Retina (tissue), 1 donor: ENCODE measurements at places on chromosomes 7 and 10.
A peak's percentile ranks its signal among the peaks of the same experiment; 100 is the strongest.

GRCh38 chr10:117175215-117175900, 21.9 kb upstream of the KCNK18 start:
- DNase-seq = peak; percentile 79

- no peak for DNase-seq
These were observed 228.7 kb downstream of the CHRM2 start for GRCh38 chr7:137097111-137097510.

GRCh38 chr7:30149640-30150272, 15.0 kb downstream of the MTURN start:
- no peak for DNase-seq

DNA sequence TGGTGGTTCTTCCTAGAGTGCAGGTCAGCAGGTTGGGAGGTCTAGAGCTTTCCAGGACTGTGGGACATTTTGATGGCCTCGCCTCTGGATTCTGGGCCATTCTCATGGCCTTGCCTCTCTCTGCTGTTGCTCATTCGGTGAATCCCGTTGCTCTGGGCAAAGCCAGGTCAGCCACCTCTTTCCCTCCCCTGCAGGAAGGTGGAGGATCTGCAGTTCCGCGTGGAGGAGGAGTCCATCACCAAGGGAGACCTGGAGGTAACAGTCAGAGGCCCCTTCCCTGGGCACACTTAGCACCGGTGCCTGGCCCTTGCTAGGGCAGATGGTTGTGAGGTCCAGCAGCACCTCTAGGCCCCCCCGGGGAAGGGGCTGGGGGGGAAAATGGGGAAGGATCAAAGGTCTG, 74.9 kb downstream of the CLIP2 start:
- DNase-seq = no peak

DNA sequence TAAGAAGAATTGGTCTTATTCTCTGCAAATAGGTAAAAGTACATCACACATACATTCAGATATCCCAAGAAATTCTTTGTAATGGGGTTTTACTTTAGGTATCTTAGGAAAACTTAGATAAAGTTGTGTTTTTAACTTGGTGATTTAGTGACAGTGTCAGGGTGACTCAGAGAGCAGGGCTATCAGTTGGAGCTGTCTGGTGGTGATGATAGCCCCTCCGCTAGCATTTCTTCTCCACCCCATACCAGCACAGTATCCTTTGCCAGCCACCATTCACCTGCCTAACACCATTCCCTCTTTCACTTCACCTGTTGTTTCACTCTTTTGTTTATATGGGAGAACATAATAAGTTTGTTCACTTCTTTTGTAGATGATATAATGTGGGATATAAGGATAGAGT, 30.4 kb downstream of the VPS50 start:
- DNase-seq = no peak

- no peak for DNase-seq
These were observed 376.9 kb downstream of the LRRTM3 start for GRCh38 chr10:67302701-67303100.

GRCh38 chr10:129999140-129999539, 35.1 kb upstream of the EBF3 start:
- DNase-seq = no peak

- no peak for DNase-seq
These were observed 708.7 kb downstream of the SUGCT start for GRCh38 chr7:40843338-40843985.

GRCh38 chr7:158602905-158603772, 15.5 kb upstream of the PTPRN2 start:
- no peak for DNase-seq

DNA sequence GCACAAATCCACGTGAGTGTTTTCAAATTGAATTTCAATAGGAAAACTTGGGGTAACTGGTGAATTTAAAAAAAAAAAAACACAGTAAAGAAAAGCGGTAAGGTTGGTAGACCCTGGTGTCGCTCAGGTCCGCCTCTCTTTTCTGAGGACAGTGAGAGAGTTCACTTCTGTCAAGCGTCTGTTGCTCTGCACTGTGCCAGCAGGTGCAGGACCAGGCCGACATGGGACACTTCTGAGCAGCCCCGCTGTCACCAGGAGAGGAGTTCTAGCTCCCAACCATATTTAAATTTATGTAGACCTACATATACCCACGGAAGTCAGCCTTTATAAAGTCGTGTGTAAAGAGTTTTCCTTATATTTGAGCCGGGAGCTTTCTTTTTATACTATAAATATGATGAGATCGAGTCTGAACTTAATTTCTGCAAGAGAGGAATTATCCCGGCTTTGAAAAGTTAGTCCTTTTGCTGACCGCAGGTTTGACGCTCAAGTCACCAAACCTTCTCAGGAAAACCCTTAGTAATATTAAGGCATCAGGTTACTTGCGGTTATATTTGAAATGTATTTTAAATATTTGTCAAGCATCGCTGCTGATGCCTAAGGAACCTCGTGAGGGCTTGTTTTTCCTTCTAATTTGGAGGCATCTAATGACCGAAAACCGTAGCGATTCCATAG, 531 bp downstream of the IKZF1 start:
- DNase-seq = peak; percentile 58

DNA sequence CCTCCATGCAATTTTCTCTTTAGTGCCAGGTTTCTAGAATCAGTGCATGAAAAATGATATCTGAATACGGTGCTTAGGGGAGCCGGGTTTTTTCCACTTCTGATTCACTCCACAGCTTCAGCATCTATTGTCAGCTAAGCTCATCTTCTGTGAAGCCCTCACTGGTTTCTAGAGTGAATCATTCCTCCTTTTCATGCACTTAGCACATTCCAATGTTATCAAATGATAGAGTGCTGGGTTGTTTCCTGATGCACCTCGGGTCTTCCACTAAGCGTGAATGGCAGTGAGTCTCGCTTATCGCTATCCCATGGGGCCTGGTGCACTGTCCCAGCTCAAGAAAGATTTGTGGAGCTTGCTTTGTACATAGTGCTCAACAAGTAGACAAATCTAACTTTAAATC, 170.9 kb upstream of the RHEB start:
- DNase-seq = no peak

- DNase-seq = no peak
These were observed 9.1 kb downstream of the ADCYAP1R1 start for GRCh38 chr7:31061185-31061584.

- DNase-seq = no peak
These were observed 218.6 kb downstream of the THSD7A start for GRCh38 chr7:11613292-11613930.

DNA sequence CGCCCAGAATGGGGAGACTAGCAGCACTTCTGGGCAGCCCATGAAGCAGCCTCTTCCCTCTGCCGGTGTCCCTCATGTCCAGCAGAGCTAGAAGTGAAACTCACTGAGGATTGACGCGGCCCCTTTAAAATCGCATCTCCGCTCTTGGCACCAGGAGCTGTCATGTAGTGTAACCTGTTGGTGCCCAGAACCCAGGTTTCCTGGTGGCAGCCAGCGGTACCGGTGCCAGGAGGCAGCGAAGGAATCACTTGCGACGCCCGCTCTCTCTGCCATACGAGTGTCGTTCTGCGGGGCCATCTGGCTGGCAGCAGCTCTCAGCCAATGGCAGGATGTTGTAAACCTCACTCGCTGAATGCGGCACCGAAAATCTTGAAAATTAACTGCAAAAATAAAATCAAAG, 82.7 kb downstream of the CUX1 start:
- DNase-seq = no peak

DNA sequence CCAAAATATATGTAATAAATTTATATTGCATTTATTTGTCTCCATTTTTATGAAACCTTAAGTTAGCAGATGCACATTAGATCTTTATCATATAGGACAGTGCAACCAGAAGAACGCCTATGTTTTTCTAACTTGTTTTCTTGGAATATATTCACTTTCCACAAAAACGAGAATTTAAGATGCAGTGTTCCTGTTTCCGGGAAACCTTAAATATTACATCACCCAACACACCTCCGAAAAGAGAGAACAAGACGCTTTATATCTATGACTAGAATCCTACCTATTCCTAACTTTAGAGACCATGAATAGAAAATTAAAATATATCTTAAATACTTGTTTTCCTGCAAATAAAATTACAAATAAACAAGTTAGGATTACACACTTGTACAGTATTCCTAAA, 1.9 kb downstream of the EZH2 start:
- no peak for DNase-seq

GRCh38 chr7:128937271-128937646, 468 bp upstream of the IRF5 start:
- no peak for DNase-seq

DNA sequence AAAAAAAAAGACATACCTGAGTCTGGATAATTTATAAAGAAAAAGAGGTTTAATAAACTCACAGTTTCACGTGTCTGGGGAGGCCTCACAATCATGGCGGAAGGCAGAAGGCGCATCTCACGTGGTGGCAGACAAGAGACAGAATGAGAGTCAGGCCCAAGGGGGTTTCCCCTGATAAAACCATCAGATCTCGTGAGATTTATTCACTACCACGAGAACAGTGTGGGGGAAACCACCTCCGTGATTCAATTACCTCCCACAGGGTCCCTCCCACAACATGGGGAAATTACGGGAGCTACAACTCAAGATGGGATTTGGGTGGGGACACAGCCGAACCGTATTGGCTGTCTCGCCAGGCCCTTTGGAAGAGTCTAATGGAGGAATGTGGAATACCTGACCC, 9.0 kb upstream of the MAFK start:
- DNase-seq = no peak

- DNase-seq = no peak
These were observed 312.0 kb downstream of the RNLS start for GRCh38 chr10:88270871-88271713.

DNA sequence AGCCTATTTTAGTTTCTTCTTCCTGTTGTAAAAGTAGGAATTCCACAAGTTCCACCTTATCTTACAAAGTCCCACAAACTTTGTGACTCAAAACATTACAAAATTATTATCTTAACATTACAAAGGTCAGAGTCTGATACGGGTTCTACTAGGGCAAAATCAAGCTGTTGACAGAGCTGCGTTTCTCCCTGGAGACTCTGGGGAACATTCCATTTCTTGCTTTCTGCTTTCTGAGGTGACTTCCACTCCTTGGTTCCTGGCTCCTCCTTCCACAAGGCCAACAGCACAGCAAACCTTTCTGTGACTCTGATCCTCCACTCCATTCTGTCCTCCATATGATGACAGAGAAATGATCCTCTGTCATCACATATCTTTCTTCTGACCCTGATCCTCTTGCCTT, 10.6 kb downstream of the OR2F1 start:
- DNase-seq = no peak

- no peak for DNase-seq
These were observed 895.7 kb upstream of the SORCS1 start for GRCh38 chr10:108060246-108060645.

DNA sequence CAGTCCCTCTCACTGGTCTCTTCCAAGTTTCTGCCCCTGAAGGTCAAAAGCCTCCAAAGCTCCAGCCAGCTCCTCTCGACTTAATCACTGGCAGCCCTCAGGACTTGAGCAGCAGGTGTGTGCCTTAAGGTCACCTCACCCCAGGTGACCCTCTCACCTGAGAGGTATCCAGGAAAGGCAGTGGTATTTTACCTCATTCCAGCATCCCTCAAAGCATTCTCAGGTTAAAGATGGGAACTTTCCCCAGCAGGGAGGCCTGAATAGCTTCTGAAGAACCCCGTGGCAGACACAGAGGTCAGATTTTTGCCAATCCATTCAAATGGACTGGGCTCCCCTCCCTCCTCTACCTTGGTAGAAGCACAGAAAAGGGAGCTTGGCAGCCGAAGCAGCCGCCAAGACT, 148.2 kb downstream of the GFRA1 start:
- no peak for DNase-seq

DNA sequence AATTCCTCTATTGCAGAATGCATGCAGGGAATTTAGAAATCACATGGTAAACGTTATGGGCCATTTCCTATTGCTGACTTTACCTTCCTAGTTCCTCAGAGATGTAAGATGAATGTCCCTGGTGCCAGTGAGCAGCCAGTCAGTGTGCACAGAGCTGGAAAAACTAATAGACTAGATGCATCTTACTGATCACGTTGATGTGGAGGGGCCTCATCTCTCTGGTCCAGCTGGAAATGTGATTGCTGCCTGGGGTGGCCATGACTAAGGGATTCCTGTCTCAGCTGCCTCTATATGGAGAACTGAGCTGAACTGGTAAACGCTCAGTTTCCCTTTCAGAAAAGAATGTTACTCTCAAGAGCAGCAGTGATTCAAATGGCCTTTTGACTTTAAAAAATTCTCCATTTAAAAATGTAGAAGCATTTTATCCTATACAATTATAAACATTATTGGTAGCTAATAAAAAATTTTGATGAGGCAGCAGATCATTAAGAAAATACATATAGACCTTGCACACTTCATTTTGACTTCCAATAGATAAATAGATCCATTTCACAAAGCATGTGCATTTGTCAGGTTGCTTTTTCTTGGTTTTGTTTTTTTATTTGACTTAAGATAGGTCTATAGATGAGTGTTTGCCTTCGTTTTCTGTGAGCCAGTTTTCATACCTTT, 80.5 kb upstream of the INSYN2A start:
- no peak for DNase-seq

- DNase-seq = no peak
These were observed 26.0 kb downstream of the SPOCK2 start for GRCh38 chr10:72062382-72062781.

DNA sequence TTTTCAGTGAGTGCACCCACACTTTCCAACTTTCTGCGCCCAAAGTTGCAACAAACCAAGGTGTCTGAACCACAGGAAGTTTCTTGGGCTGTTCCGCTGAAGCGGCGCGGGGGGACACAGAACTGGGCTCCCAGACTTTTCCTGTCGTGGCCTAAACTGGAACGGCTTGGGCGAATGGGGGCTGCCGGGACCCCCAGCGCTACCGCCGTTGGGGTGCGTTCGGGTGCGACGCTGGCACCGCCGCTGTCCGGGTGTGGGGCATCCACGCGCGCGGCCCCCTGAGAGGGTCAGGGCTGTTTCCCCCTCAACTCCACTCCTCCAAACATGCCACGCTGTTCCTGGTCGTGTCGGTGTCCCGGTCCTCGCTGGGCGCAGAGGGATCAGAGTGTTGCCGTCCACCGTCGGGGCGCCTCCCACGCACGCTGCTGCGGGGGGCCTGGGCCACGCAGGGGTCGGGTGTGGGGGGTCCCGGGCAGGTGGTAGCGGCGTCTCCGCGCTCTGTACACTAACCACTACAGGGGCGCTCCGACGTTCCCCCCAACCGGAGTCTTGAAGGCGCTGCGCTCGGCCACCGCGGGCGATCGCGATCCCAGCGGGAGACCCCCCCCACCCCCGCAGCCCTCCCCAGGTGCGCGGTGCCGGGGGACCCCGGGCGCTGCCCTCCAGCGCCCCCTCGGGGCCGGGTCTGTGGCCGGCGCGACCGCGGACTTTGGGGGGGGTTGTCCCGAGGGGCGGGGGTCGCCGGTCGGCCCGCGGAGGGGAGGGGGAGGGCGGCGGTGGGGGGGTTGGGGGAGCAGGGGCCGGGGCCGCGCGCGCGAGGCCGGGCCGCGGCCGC, 2.2 kb upstream of the CUX1 start:
- peak; percentile 76 for DNase-seq

GRCh38 chr7:128137181-128137580, 103.9 kb upstream of the LEP start:
- no peak for DNase-seq

DNA sequence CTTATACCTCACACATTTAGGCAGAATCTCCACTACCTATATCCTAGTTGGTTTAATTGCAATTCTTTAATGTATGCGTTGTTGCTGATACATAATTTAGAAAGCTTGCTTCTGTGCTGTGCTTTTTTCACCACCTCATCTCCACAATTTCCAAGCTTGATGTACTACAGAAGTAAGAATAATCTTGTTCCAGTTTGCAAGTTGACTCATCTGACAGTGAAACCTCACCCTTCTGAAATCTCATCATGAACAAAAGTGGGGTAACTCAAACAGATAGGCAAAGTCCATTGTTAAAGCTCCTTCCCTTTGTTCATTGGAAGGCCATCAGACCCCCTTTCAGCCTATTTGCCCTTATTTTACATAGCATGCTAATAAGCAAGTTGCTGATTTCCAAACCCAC, 13.6 kb downstream of the EIF4EBP2 start:
- DNase-seq = no peak
